Ovary (tissue), 10 donors: ENCODE measurements at places on chromosomes 2 and 18.

DNA sequence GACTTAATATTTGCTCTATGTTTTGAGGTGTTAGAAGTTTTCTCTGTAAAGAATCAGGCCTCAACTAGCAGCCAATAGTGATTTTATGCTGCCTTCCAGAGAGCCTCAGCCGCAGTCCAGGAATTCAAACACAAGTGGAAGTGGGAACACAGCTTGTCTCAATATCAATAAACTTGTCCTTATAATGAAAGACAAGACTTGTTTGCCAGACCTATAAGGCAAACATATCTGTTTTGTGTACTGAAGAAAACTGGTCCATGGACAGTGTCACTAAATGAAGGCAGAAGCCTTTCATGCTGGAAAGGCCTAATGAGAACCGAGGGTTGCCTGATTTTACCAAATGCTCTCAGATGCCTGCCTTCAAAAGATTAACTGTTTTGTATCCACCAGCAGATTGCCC is 182.2 kb downstream of the EPHA4 start:
- no peak for DNase-seq

GRCh38 chr2:217325251-217325650 is 465.4 kb upstream of the TNP1 start:
- DNase-seq, result no peak

DNA sequence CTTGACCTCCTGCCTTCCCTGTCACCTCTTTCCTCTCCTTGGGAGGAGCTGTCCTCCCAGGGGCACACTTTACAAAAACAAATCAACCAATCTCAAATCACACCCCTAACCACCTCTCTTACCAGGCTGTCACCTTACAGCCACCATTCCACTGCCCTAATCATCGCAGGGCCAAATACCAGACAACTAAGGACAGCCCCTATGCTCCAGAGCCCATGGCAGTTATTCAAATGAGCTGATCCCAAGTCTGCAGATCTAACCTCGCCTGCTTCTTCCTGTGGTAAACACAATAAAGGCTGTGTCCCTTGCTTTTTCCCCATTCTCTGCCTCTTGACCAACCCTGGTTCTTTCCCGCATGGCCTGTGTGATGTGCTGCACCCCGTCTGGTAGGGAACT is 154.2 kb upstream of the CNTNAP5 start:
- no peak for DNase-seq

- DNase-seq, result peak; percentile 65
These were observed 42.3 kb downstream of the SLC4A1AP start for GRCh38 chr2:27705851-27706622.

DNA sequence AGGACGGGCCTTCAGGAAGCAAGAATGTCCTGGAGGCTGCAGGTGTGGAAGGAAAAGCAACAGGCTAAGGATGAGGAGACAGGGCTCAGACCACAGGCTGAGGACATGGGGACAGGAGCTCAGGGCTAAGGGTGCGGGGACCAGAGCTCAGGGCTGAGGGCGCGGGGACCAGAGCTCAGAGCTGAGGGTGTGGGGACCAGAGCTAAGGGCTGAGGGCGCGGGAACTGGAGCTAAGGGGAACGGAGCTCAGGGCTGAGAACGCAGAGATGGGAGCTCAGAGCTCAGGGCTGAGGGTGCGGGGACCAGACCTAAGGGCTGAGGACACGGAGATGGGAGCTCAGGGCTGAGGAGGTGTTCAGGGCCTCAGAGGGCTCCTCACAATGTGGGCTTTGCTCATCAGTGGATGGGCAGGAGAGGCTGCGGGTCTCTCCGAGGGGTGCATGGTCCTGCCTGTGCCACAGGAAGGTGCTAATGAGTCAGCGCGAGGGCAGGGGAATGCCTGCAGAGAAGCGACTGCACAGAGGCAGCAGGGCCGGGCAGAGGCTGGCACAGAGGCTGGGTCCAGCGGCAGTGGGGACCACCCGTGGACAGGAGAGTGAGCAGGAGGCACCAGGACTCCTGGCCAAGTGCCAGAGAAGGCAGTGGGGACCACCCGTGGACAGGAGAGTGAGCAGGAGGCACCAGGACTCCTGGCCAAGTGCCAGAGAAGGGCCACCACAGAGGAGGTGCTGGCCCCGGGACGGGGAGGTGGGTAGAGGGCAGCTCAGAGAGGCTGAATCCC is 271.7 kb downstream of the TWIST2 start:
- DNase-seq, result no peak

DNA sequence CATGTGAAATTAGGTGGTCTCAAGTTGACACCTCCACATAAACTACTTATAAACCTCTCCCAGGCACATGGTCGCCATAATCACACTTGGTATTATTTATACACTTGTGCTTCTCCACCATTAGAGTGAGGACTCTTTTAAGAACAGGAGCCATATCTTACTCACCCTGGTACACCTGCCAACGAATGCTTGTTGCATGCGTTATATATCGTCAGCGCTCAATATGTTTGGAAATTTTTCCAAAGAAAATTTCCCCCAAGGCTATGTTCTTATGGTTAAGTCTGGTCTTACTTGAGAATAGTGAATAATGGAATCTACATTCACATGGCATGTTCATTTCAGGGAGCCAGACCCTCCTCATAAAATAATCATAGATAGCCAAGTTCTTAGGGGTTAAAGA is 271.7 kb downstream of the BCL11A start:
- no peak for DNase-seq

DNA sequence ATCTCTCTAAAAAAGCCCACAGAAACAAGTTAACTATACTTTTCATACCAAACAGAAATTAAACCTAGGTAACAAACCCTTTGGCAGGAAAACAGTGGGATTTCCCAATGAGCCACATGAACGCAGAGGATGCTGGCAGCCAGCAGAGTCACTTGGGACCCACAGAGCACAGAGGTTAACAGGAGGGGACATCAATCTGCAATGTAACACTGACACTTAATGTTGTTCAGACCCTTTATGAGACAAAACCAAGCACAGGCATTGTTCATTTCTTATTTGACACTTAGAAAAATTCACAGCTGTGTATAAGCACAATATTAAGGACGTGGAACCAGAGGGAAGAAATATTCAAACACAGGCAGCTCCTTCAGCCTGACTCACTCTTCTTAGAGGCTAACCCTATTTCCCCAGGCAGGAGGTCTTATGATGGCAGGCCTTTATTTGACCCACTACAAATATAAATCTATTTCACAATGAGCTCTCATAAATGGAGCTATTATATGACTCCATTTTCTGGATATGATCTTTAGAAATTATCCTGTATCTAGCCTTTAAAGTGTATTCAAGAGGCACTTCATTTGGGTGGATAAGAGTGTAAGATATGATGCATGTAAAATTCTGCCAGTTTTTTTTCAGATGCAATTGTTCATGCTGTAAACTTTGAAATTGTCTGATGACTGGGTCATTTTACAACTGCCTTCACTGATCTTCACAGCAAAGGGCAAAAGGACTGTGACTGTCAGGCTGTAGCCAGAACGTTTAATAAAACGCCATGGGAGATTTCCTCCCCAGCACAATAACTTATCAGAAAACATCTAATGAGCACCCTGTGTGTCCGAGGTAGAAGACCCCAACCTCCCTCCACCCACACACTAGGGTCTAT is 132.8 kb upstream of the SATB2 start:
- no peak for DNase-seq
